ENCODE measurements at places on chromosomes 5 and 9.

- DNase-seq = no peak
These were observed 9.4 kb downstream of the PDLIM7 start for GRCh38 chr5:177487975-177488374.

DNA sequence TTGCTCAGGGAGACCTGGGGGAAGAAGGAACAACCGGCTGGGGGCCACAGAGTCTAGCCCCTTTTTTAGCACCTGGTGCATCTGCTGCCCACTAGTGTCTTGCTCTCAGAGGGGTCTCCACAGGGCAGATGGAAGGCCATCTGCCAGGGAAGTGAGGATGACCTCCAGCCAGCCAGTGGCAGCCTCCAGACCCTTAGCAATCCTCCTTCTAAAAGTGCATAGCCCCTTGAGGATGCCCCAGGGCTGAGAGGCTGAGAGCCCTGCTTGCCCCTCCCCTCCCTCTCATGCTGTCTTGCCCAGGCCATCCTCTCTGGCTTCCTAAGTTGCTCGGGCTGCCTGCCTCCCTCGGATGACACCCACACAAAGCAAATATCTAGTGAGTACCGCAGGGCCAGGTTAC is 81.5 kb upstream of the PANK3 start:
- DNase-seq = no peak

GRCh38 chr5:37165761-37166160 is 83.4 kb downstream of the CPLANE1 start:
- DNase-seq = no peak

- DNase-seq = no peak
These were observed 73.6 kb downstream of the C9orf153 start for GRCh38 chr9:86185872-86186271.

- no peak for DNase-seq
These were observed 172.7 kb upstream of the RIOK2 start for GRCh38 chr5:97355775-97356174.

- DNase-seq = no peak
These were observed 276.0 kb downstream of the TENT4A start for GRCh38 chr5:6989230-6989629.

DNA sequence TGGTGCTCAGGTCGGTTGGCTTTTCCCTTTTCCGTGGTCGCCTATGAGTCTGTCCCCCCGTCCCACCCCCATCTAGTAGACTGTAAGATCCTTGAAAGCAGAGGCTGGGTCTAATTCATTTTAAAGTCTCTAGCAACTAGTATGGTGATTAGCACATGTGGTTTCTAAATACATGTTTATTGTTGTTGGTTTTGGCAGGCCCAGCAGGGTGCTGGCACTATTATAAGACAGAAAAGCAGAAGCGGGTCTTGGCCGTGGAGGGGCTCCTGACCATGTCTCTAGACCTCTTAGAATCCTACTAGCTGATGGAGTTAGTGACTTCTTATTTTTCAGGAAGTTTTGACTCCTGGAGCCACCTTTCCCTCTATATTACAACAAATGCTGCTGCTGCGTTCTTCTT is 61.5 kb upstream of the TNFSF8 start:
- DNase-seq = no peak

DNA sequence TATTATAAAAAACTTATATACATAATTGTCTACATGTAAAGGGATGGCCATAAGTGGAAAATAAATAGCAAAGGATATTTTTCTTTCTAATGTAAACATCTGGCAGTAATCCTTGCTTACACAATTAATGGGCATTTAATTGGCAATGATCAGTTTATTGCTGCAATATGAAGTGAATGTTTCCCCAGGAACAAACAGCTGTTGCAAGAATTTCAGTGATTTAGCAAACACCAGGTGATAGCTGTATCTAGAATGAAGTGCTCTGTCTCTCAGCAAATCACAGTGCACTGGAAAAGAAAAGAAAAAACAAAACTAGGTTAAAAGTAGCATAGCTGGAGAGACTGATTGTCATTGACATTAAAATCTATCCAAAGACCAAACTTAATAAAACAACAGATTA is 594.5 kb upstream of the ARRDC3 start:
- no peak for DNase-seq

DNA sequence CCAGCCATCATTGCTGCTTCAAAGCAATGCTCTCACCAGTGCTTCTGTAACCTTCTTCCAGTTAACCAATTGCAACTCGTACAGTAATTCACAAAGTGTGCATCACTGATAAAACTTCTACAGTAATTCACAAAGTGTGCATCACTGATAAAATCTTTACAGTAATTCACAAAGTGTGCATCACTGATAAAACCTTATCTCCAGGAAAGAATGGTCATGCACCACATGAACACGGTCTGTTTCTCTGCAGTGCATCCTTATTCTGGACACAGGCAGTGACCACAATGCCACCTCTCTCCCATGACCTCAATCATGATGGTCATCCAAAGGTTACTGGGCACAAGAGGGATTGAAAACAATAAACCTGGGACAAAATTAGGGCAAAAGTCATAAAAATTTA is 153.6 kb downstream of the TSSK1B start:
- DNase-seq = no peak

GRCh38 chr9:124270504-124271335 is 13.0 kb downstream of the NEK6 start:
- DNase-seq = no peak
